Activated CD8-positive, alpha-beta memory T cell treated with anti-CD3 and anti-CD28 coated beads, Interleukin-2, amount 50 U/mL, for 4 hours (primary cell): ENCODE measurements at places on chromosomes 12 and 14.

- DNase-seq, result no peak
Measured at GRCh38 chr12:46786774-46787173, 39.0 kb downstream of the SLC38A4 start.

DNA sequence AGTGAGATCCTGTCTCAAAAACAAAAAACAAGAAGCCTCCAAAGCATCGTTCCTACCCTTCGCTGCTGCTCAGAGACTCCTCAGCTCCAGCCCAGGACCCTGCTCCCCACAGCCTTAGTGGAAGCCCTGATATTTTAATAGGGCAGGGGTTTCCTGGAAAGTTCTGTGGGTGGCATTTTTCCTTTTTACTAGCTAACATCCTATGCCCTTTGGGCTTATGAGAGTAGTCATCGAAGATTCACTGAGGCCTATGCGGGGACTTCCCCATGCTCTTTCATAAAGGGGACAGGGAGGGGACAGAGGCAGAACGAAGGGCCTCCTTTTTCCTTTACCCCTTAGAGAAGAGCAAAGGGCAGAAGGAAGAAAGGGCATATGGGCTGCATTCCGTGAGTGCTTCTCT is 8.3 kb downstream of the LAG3 start:
- DNase-seq, result no peak

DNA sequence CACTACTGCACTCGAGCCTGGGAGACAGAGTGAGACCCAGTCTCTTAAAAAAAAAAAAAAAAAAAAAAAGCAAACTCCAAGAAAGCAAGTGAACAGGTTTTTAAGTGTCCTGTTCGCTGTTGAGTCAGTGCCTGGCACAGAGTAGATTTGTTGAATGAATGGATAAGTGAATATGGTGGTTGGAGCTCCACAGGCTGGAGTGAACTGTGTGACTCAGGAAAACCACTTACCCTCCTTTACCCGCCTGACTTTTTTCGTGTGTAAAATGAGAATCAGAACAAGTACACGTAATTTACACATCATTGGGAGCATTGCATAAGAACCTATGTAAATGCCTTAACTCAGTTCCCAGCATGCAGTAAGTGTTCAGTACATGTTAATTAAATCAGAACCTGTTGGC is 24.0 kb upstream of the ESRRB start:
- DNase-seq, result no peak

GRCh38 chr12:80943338-80943737 is 5.6 kb upstream of the LIN7A start:
- no peak for DNase-seq

GRCh38 chr14:61567838-61568571 is 127.3 kb upstream of the HIF1A start:
- no peak for DNase-seq

DNA sequence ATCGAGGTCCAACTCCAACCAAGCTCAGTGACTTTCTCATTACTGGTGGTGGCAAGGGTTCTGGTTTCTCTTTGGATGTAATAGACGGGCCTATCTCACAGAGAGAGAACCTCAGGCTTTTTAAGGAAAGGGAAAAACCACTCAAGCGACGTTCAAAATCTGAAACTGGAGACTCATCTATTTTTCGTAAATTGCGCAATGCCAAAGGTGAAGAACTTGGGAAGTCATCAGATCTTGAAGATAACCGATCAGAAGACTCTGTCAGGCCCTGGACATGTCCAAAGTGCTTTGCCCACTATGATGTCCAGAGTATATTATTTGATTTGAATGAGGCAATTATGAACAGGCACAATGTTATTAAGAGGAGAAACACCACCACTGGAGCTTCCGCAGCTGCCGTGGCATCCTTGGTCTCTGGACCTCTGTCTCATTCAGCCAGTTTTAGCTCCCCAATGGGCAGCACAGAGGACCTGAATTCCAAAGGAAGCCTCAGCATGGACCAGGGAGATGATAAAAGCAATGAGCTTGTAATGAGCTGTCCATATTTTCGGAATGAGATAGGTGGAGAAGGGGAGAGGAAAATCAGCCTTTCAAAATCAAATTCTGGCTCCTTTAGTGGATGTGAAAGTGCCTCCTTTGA is 343.5 kb upstream of the RGS6 start:
- DNase-seq, result no peak

GRCh38 chr12:132210223-132211055 is 66.2 kb downstream of the NOC4L start:
- DNase-seq, result no peak

DNA sequence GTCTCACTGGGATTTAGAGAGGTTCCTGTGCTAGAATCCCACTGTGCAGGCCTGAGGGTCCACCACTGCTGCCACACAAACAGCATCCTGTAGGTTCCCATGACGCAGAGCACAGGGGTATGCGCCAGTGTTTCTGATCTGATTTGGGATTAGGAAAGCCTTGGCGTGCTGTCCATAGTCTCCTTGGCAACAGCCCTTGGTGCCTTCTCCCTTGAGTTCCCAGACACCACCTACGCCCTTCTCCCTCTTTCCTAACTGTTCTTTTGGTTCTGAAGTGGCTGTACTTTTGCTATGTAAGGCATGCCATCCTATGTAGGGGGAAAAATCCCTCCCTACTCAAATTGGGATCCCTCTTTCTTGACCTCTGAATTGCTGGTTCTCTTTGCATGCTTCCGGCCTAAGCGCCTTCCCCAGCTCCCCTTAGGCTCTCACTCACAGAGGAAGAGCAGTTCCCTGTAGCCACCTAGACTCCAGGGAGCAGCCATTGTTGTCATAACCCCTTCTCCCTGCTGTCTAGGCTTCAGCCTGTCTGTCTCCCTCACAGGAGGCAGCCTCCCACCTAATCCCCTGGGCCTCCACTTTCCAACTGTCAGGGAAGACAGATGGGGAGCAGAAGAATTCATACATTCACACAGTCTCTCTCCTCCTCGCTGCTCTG is 14.8 kb upstream of the RIC8B start:
- no peak for DNase-seq

GRCh38 chr12:109631302-109631701 is 57.7 kb downstream of the MVK start:
- DNase-seq, result no peak

DNA sequence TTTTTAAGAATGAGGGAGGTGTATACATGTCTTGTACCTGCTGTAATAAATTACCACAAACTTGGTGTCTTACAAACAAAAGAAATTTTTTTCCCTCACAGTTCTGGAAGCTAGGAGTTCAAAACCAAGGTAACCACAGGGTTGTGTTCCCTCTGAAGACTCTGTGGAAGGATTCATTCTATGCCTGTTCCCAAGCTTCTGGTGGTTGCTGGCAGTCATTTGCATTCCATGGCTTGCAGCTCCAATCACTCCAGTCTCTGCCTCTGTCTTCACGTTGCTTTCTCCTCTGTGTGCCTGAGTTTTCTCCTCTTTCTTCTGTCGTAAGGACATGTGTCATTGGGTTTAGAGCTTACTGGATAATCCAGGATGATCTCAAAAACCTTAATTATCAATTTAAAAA is 15.4 kb upstream of the ZNF641 start:
- DNase-seq, result no peak

GRCh38 chr12:131721548-131721947 is 10.7 kb downstream of the SFSWAP start:
- no peak for DNase-seq

GRCh38 chr14:102662636-102663430 is 70.4 kb downstream of the RCOR1 start:
- no peak for DNase-seq

GRCh38 chr14:32601069-32601468 is 272.0 kb downstream of the AKAP6 start:
- DNase-seq, result no peak

DNA sequence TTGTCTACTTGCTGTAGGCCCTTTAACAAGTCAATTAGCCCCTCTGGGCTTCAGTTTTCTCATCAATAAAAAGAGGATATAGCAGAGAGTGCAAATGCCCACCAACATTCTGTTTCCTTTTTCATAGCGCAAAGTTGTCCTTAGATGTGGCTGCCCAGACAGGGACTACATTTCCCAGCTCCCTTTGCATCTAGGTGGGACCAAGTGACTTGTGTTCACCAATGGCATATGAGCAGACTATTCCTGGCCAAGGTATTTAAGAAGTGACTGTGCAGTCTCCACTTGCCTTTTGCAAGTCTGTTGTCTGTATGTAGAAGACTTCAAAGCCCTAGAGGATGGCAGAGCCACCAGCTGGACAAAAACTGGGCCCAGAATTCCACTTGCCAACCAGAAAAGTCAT is 59.7 kb downstream of the DAO start:
- no peak for DNase-seq

- no peak for DNase-seq
Measured at GRCh38 chr14:40345334-40345733, 913.1 kb upstream of the FBXO33 start.

DNA sequence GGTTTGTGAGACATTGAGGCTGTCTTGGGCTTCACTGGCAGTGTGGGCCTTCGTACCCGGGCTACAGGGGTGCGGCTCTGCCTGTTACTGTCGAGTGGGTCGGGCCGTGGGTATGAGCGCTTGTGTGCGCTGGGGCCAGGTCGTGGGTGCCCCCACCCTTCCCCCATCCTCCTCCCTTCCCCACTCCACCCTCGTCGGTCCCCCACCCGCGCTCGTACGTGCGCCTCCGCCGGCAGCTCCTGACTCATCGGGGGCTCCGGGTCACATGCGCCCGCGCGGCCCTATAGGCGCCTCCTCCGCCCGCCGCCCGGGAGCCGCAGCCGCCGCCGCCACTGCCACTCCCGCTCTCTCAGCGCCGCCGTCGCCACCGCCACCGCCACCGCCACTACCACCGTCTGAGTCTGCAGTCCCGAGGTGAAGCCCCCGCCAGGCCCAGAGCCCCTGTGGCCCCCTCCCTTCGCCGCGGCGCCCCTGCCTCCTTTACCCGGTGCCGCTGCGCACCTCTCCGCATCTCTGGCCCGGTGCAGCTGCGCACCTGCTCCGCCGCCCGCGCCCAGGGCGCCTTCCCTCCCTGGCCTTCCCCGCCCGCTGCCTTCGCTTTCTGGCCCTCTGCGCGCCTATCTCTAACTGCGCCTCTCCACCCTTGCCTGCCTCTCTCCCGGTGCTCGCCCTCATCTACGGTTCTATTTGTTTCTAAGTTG is at the start of gene ENO2:
Gene ENO2, plus strand, starts transcription at position 335 of the 701 bp plus-strand sequence. CDS start 1,253 bp downstream, outside the sequence.
- peak; percentile 88 for DNase-seq

DNA sequence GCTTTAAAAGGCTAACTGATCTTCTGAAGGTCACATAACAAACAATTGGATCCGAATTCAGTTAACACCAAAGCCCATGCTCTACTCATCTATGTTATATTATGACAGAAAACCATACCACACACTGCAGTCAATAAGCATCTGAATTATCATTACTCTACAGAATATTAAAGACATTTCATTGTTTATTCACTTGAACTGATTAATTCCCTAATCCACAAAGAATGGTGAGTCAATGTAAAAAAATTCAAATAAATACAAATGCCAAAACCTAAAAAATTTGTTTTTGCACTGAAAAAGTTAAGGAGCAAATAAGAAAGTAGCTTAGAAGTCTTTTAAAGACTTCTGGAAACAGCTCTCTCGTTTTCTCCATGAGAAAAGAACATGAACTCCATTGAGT is 13.7 kb downstream of the NID2 start:
- no peak for DNase-seq

- no peak for DNase-seq
Measured at GRCh38 chr12:94495445-94496115, 35.9 kb upstream of the CEP83 start.

- DNase-seq, result no peak
Measured at GRCh38 chr12:4174417-4174816, 99.1 kb upstream of the CCND2 start.

- no peak for DNase-seq
Measured at GRCh38 chr12:31527083-31527482, 63.9 kb downstream of the DENND5B start.

DNA sequence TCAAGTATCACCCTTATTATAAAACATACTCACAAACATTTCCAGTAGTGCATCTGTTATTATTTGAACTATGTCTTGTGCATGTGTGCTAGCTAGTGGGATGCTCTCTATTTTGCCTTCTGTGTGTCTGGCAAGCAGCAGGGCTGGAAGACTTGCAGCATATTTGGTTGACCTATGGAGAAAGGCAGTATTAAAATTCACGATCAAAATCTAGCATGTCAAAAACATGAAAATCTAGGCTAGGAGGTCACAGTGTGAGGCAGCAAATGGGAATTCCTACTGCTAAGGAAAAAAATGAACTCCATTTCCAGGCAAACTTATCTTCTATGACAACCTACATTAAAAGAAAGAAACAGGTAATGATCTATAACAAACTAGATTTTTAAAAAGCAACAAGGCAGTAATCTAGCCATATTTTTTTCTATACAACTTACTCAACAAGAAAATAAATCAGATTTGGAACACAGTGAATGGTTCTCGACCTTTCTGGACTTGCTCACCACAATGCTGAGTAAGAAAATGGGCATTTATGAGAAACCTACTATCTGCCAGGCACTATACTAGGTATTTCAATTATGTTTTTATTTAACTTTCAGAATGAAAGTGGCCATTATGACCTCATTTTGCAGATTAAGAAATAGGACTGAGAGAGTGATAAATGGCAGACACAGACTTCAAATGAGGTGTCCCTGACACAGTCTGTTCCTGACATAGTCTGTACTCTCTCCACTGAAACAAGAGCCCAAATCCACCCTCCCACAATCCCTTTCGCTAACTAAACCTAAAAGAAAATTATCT is 96.8 kb downstream of the TXNDC16 start:
- DNase-seq, result no peak

DNA sequence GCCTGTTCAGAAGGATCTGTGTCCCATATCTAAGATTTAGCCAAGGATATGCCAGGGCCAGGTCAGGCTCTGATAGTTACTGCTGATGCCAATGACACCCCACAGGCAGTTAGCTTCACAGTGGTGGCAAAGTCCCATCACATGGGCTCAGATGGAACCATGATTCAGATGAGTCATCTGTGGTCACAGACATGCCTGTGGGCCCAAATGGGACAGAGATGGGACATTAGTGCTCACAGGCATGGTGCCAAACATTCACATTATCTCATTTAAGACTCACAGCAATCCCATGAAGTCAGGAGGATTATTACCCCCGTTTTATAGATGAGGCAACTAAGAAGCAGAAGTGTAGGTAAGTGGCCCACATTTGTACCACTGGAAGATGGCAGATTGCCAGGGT is 207.8 kb downstream of the DPF3 start:
- no peak for DNase-seq

DNA sequence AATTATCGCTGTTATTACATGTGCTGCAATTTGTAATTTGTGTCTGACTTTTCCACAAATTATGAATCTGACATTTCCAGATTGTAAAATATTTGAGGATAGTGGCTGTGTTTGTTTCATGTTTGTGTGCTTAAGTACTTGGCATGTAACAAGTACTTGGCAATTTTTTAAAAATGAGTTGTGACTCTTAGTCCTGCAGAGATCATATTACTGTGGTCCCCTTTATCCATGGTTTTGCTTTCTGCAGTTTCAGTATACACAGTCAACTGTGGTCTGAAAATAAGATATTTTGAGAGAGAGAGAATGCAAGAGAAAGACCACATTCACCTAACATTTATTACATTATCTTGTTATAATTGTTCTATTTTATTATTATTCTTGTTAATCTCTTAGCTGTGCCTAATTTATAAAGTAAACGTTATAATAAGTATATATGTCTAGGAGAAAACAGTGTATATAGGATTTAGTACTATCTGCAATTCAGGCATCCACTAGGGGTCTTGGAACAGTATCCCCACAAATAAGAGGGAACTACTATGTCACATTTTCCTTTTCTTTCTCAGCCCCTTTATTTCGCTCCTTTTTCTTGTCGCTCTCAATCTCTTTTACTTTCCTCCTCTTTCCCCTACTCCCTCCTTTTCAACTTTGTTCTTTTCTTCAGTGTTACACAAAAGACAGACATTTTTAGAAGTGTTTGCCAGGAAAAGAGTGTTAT is 176.1 kb downstream of the FUT8 start:
- no peak for DNase-seq
